ENCODE measurements at places on chromosomes 5 and 9.

DNA sequence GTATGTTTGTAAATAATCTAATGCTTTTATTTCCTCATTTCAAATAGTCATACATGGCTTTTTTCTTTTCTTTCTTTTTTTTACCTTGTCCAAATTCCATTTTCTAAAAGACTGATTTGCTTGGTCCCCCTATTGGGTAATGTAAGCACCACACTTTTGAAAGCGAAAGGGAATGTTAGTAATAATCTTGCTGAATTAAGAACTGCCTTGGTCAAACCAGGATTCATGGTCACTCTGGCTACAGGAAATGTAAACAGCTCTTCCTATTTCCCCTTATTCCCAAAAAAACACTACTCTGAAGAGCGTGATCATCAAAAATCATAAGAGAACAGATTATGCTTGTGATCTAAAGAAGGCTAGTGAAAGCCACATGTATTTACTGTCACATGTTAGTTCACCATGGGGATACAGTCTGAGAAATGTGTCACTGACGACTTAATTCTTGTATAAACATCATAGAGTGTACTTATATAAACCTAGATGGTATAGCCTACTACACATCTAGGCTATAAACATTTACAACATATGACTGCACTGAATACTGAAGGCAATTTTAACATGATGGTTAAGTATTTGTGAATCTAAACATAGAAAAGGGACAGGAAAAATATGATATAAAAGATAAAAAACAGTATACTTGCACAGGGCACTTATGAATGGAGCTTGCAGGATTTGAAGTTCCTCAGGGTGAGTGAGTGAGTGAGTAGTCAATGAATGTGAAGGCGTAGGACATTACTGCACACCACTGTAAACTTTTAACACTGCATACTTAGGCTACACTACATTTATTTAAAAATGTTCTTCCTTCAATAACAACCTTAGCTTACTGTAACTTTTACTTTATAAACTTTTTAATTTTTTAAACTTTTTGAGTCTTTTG is 75.3 kb downstream of the HMGCR start:
- peak; percentile 58 for DNase-seq

- peak; percentile 55 for DNase-seq
Measured at GRCh38 chr9:14309403-14309802, 4.5 kb downstream of the NFIB start.

DNA sequence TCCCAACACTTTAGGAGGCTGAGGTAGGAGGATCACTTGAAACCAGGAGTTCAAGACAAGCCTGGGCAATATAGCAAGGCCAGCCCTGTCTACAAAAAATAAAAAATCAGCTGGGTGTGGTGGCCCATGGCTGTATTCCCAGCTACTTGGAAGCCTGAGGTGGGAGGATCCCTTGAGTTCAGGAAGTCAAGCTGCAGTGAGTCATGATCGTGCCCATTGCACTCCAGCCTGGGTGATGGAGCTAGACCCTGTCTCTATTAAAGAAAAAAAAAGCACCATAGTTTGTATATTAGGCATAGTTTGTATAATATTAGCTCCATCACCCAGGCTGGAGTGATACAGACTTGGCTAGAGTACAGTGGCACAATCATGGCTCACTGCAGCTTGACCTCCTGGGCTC is 9.6 kb upstream of the NME5 start:
- DNase-seq, result no peak

DNA sequence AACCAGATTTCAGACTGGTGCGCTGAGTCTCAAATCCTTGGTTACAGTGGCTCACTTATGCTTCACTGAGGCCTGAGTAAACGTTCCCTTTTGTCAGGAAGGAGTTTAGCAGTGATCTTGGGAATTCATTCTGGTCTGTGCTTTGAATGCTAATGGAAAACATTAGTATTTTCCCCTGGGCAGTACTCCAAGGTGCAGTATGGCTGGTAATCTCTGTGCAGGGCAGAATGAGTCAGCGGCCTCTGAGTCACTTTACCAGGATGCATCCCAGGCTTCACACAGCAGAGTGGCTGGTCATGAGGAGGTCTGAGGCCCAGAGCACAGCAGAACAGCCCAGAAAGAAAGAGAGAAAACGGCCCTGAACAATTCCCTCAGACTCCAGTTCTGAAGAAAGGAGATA is 54.0 kb downstream of the PCA3 start:
- DNase-seq, result peak; percentile 53

GRCh38 chr5:6818594-6819511 is 105.6 kb downstream of the TENT4A start:
- no peak for DNase-seq

DNA sequence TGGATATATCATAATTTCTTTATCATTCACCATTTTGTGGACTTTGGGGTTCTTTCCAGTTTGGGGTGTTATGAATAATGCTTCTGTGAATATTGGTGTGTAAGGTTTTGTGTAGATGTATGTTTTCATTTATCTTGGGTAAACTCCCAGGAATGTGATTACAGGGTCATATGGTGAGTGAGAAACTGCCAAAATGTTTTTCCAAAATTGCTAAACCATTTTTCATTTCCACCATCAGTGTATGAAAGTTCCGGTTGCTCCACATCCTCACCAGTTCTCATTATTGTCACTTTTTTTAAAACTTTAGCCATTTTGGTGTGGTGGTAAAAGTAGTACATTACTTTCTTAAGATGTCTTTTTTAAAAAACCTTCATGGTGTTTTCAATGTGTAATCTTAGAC is 152.9 kb downstream of the NIPBL start:
- DNase-seq, result no peak

GRCh38 chr5:139486201-139486600 is 3.6 kb upstream of the STING1 start:
- DNase-seq, result no peak

GRCh38 chr5:14327624-14328023 is 184.5 kb downstream of the TRIO start:
- DNase-seq, result no peak

GRCh38 chr5:165616490-165617405 is 2111.3 kb downstream of the MAT2B start:
- DNase-seq, result no peak

DNA sequence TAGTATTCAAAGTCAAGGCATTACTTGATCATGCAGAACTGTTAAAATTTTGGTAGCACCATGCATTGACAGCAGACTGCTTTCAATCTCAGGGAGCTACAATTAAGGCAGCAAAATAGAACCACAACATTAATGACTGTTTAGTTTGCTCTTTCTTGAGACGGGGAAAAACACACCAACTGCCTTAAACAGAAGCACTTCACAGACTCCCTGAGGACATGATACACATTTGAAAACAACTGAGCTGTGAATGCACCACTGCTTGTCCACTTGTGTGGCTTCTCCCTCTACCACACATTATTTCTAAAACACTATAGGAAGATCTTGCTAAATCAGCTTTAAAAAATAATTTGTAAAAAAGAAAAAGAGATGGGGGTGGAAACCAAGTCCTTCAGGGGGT is 79.6 kb upstream of the MAST4 start:
- no peak for DNase-seq

DNA sequence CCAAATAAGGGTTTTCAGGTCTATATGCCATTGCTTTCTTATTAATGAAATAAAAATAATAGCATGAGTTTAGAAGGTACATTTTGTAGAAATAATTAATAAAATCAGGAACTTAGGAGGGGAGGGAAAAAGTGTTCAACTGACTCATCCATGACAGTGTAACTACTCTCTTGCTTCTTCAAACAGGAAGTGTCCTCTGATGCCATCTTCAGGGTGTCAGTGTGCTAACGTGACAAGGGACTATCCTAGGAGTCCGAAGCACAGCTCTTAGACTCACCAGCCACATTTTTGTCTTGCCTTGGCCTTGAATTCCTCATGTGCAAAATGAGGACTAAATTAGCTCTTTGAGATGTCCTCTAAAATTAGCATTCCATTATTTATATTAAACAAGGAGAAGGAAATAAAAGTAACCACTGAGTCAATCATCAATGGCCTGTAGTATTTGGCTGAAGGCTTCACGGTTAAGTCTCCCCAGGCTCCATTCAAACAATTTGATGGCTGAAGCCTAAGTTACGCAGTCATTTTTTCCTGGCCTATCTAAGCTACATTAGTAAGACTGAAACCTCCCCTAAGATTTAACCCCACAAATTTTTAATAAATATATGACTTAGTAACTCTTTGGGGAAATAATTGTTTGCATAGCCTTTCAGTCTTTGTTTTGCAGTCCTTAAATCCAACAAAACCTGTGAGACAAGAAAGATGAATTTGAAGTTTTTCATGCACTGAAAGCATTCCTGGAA is 151.1 kb downstream of the ARL15 start:
- peak; percentile 36 for DNase-seq

GRCh38 chr5:169280286-169280685 is 20.7 kb downstream of the SLIT3 start:
- no peak for DNase-seq

DNA sequence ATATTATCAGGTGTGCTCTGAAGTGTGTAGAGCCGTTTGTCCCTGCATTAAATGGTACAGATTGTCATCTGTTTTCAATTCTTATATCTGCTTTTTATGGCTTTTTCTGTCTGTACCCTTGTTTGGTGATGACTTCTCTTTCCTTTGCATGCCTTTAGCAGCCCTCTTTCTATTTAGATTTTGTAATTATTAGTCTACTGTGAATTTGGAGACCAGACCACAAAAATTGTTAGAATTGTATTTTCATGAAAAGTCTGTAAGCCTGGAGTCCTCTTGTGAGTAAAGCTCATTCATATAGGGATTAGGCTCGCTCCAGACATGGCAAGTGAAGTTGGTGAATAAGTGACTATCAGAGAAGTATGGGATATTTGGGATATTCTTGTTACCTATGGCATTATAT is 41.7 kb downstream of the NFX1 start:
- no peak for DNase-seq

DNA sequence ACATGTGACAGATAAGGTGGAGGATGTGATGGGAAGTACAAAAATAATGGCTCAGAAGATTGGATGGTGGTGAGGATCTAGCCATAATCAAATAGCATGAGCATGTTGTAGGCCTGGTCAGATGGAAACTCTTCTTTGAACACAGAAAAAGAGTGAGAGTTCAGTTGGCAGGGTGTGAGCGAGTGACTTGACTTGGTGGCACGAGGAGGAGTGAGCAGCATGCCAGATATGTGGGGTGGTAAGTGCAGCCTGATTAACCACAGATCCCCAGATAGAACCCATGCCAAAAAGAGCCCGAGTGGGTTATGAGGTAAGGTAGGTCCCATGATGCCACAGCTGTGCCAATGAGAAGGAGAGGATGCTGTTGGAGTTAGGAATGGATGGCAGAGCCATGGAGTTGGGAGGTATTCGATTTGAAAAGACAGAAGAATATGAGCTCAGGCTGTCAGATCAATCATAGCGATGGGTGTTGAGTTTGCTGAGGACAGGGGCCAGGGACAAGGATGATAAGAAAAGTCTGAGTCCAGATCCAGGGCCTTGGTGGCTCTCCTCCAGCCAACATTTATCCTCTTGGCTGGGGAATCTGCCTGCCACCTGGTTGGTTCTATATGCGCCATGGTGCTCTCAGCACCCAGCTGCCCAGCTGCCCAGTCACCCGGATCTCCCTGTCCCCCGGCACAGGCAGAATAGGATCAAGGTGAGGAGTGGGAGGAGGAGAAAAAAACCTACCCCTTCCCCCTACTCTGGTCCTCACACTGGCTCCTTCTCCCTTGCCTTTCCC is 16.5 kb downstream of the GARNL3 start:
- no peak for DNase-seq

DNA sequence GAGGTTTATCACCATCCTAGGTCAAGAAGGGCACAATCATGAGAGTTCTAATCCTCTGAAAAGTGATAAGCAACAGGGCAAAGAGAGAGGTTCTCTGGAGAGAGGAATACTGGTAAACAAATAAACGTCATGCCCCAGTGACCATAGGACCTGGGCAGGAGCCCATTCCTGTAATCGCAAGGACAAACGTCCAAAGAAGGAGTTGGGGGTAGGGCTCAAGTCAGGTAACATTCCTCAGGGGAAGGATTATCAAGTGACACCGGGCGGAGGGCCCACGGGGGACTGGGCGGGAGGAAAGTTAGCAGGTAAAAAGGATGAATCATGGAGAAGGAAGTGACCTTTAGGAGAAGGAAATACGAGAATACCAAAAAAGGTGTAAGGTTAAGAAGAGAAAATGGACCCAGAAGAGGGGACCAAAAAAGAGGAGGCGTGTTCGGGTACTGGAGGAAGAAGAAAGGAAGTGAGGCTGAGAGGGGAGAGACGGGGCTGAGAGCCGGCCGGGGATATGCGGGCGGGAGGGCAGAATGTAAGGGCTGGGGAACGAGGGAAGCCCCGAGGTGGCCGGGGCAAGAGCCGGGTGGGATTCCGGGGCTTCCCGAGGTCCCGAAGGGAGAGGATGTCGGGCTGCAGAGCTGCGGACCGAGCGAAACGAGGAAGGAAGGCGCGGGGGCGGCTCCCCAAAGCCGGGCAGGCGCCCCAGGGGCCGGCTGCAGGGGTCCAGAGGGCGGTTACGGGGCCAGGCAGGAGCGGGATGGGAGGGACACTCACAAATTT is 583 bp downstream of the DIAPH1 start:
- DNase-seq, result no peak

DNA sequence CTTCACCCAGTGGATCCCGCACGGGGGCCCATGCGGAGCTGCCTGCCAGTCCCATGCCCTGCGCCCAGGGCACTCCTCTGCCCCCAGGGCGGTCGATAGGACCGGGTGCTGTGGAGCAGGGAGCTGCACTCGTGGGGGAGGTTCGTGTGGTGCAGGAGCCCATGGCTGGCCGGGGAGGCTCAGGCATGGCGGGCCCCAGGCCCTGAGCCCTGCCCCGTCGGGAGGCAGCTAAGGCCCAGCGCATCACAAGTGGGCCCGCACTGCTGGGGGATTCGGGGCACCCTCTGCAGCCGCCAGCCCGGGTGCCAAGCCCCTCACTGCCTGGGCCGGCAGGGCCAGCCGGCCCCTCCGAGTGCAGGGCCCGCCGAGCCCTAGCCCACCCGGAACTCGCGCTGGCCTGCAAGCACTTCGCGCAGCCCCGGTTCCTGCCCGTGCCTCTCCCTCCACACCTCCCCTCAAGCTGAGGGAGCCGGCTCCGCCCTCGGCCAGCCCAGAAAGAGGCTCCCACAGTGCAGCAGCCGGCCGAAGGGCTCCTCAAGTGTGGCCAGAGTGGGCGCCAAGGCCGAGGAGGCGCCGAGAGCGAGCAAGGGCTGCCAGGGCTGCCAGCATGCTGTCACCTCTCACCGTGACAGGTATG is 221.1 kb upstream of the RORB start:
- DNase-seq, result no peak

DNA sequence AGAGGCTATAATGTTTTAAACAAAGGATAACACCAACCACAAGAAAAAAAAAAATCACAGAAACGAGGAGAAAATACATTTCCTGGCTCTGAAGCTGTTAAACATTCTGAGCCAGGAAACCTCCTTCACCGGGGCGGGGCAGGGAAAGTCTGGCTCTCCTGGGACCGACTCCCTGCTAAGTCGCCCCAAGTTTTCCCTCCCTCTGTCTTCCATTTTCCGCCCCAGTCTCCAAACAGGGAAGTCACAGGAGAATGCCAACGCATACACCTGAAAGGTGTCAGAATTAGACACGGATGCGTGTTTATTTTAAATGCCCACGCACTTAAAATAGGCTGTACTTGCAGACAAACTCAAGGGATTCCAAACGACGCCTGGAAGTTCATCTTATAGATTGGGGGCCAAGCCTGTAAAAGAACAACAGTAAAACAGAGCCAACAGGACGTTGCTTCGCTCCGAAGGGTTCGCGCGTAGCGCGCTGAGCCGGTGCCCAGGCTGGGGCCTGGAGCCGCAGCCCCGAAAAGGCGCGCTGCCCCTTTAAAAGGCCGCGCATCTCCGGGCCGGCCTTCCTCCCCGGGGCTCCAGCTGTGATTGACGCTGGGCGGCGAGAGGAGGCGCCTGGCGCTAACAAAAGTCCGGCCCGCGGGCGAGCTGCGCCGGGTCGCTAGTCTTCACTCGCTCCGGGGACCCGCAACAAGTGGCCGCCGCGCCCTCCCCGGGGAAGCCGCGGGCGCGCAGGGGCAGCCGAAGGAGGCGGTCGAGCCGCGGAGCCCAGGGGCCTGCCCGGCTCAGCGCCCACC is at the start of gene FBXL7:
TSS of gene FBXL7 (plus strand) at position 653 of the 797 bp plus-strand sequence.
- DNase-seq, result peak; percentile 96

All from osteoblast (primary cell).